ENCODE measurements at places on chromosomes 12 and 14.

- no peak for DNase-seq
Observed at GRCh38 chr14:68444449-68445168, 348.3 kb downstream of the ZFP36L1 start.

DNA sequence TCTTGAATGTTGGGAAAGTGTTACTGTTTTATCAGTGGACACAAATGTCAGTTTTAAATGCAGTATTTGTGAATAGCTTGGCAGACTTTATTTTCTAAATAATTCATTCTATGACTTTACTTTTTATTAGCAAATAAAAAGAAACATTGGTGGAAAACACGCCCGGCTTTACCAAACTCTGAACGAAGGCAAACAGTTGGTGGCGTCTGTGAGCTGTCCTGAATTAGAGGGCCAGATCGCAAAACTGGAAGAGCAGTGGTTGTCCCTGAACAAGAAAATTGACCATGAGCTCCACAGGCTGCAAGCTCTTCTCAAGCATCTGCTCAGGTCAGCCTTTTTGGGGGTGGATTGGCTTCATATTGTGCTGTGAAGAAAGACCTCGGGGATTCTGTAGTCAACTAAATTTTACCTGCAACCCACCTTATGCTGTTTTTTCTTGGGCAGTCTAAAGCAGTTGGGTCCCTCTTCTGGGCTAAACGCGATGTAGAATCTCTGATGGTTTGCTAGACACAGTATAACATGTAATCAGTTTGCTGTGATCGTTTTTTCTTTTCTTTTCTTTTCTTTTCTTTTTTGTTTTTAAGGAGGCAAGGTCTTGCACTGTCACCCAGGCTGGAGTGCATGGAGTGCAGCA is 156.4 kb downstream of the ESR2 start:
- no peak for DNase-seq

DNA sequence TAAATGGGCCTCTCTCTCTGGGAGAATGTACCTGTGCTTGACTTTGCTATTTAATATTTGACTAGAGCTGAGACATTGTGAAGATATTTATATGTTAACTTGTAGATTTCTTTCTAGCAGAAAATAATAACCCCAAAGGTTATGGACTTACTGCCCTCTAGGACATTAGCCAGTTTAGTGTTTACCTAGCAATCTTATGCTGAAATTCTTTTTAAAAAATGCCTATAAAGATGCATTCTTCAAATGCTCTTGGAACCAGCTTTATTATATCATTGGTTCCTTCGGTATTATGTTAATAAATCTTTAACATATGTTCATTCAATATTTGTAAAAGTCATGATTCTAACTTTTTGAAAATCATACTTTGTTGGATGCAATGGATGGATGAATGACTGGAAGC is 28.0 kb downstream of the GPR19 start:
- no peak for DNase-seq

- DNase-seq: no peak
Observed at GRCh38 chr12:82746668-82747067, 60.0 kb downstream of the TMTC2 start.

DNA sequence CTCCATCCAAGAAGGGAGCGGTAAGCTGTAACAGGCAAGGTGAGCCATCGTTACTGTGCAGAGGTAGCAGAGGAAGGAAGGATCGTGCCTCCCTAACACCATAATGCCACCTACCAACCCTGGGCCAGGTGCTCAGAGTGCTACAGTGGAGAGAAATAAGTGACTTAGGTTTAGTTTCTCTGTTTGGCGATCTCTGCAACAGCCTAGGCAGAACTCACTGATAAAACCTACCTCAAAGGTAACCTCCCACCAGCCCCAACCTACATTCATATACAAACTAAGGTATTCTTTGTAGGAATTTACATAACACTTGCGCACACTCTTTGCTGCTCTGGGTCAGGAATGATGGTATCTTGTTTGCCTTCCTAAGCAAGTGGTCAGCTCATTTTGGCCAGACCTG is 93.4 kb upstream of the TMEM132D start:
- DNase-seq: no peak

GRCh38 chr14:69572030-69572840 is 2.4 kb downstream of the CCDC177 start:
- no peak for DNase-seq

DNA sequence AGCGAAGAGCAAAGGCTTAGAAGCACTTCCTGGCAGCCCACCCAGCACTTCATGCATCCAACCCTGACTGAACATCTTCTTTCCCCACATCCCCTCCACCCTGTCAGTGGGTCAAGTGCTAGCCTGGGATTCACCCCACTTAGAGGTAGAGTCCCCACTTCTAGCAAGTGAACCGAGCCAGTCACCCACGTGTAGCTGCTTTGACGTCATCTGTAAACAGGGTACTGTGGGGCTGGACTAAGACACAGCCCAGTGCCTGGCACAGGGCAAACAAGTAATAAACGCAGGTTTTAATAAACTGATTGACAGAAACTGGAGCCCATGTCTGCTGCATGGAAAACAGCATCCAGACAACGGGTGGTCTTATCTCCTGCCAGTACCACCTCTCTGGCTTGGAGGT is 61.7 kb downstream of the ITPK1 start:
- DNase-seq: no peak

GRCh38 chr14:104280902-104281767 is 142.7 kb downstream of the KIF26A start:
- DNase-seq: no peak

DNA sequence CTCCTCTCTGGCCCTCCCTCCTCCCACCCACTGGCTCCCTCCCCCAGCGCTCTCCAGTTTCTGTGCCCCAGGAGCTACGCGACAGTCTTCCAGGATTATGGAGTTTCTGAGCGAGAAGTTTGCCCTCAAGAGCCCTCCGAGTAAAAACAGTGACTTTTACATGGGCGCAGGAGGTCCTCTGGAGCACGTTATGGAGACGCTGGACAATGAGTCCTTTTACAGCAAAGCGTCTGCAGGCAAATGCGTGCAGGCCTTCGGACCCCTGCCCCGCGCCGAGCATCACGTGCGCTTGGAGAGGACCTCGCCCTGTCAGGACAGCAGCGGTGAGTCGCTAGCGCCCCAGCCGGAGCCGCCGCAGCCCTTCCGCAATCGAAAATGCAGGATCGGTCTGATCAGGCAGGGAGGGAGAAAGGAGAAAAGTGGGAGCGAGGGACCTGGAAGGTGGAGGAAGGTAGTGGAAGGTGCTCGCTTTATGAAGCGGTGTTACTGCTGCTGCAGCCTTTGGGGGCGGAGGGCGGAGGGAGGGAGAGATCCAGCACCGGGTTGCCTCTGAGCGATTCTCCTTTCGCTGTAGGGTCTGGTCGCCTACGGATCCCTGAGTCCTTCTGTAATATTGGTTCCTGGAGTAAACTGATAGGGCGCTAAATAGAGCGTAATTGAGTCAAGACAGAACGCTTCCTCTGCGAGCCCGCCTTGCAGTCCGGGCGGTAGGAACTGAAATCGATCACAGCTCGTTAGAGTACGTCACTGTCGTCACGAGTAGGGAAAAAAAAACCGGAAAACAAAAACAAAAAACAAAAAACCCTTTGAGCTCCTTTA is at the start of gene ALX1:
TSS of gene ALX1 (plus strand) at position 56 of the 819 bp plus-strand sequence. CDS start at position 98, 42 bp downstream.
- no peak for DNase-seq

- DNase-seq: no peak
Observed at GRCh38 chr12:238736-239398, 23.8 kb downstream of the SLC6A13 start.
